Stimulated activated CD4-positive, alpha-beta T cell treated with anti-CD3 and anti-CD28 coated beads, Interleukin-1b, Interleukin-23, amount 100 ng/mL, for 1 hour (primary cell): ENCODE measurements at places on chromosomes 5 and 9.
A peak's percentile ranks its signal among the peaks of the same experiment; 100 is the strongest.

GRCh38 chr5:64742821-64743220 lies 25.7 kb downstream of the SREK1IP1 start:
- DNase-seq = no peak

- DNase-seq = no peak
Observed at GRCh38 chr9:87422999-87423398, 74.7 kb upstream of the DAPK1 start.

DNA sequence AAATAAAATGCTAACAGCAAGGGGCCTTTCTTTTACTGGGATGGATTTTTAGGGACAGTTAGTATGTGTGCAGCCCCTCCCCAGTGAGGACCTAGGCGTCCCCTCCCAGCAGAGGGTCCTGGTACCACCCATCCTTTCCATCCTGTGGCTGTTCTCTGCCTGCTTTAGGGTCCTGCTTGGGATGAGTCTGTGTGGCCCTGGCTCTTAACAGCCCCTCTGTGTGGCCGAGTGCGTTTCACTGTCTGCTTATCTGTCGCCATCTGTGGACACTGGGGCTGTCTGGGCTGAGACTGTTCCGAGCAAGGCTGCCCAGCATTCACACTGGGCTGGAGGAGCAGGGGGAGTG lies 17.0 kb downstream of the WNK2 start:
- DNase-seq = no peak

DNA sequence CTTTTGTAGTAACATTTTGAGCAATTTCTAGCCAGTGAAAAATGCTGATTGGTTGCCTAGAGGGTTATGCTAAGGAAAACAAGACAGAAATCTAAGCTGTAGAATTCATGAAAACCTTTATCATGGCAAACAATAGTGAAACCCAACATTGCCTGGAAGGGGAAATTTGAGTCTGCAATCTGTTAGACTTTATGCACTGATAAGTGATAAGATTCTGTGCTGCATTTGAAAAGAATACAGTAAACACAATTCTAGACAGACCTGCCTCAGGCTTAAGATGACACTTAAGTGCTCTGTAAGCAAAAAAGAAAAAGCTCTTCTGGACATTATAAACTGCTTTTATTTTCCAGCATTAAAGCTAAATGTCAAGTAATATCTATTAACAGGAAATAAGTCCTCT lies 519.3 kb downstream of the ISL1 start:
- no peak for DNase-seq

GRCh38 chr5:1519631-1520210 lies 4.0 kb downstream of the LPCAT1 start:
- DNase-seq = no peak

GRCh38 chr5:40594811-40595210 lies 84.9 kb upstream of the PTGER4 start:
- no peak for DNase-seq

- DNase-seq = no peak
Observed at GRCh38 chr5:95652849-95653248, 6.3 kb downstream of the RFESD start.

DNA sequence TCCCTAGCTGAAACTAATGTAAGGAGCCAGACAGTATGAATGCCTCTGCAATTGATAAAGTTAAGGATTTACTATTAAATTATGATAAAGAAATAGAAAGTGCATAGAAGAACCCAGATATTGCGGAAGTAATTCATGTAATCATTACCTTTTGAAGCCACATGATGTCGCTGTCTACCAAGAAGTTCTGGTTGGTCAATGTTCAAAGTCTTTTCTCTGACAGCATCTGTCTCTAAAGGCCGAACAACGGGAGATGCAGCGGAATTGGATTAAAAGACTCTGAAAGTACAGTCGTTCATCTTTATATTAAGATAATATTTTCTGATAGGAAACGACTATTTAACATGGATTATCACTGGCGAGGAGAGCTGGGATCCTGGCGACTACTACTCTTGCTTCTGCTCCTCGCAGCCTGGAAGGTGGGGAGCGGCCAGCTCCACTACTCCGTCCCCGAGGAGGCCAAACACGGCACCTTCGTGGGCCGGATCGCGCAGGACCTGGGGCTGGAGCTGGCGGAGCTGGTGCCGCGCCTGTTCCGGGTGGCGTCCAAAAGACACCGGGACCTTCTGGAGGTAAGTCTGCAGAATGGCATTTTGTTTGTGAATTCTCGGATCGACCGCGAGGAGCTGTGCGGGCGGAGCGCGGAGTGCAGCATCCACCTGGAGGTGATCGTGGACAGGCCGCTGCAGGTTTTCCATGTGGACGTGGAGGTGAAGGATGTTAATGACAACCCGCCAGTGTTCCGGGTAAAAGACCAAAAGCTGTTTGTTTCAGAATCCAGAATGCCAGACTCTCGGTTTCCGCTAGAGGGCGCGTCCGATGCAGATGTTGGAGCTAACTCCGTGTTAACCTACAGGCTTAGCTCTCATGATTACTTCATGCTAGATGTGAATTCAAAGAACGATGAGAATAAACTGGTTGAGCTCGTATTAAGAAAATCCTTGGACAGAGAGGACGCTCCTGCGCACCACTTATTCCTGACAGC lies at the start of gene PCDHA8:
Gene PCDHA8 (plus strand): TSS at position 210 of the 985 bp plus-strand sequence. CDS start 135 bp downstream, at position 345.
- DNase-seq = no peak

DNA sequence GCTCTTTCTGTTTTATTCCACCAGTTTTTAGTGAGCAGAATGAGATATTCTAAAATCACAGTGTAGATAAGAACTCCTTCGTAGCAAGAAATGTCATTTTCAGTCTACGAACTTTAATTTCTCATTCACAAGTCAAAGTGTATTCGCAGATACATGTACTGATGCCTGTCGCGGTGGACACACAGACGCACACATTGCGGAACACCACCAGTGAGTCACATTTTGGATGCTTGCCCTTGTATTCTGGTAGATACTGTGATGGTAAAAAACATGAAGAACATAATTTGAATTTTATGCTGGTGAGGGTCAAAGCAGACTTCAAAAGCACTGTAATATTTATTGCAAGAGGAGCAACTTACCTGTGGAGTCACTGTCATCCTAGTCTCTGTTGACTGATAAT lies 4.7 kb upstream of the C9orf57 start:
- no peak for DNase-seq

DNA sequence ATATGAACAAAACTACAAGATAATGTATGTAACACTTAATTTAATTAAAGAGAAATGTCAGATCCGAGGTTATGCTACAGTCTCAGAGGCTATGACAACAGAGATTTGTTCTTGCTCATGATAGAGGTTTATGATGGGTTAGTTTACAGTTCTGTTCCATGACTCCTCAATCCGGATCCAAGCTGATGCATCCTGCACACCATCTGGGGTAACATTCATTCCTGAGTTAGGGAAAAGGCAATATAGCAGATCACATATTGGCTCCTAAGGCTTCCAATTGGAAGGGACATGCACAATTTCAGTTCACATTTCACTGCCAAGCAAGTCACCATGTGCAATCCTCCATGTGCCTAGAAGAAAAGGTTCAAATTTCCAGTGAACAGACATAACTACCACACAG lies 40.4 kb downstream of the ABLIM3 start:
- DNase-seq = no peak

DNA sequence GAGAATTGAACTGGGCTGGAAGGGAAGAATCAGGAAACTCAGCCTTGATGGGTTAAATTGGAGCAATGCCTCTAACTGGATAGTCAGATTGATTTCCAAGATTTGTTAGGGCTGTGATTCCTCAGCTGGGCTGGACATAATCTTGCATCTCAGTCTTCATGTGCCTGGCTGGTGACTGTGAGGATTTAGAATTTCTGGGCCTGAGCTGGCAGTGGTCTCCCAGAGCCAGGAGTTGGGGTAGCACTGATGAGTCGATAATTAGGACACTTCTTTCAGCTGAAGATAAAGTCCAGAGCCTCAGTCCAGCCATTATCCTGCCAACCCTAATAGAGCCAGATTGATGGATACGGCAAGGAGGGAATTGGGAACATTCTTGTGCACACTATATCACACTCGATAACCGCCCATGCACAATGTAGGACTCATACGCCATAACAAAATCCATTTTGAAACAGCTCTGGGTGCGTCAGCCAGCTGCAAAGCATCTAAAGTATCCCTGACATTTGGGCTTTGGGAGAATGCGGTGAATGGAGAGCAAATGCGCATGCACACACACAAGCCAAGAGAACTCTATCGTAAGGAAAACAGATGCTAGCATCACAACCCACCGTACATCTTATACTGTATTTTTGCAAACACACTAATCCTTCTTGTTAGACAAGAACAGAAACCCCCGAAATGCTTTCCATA lies 405.1 kb upstream of the KLF4 start:
- no peak for DNase-seq

- DNase-seq = peak; percentile 71
Observed at GRCh38 chr5:170267431-170268152, 30.0 kb downstream of the LCP2 start.

GRCh38 chr5:173646692-173647091 lies 30.2 kb upstream of the BOD1 start:
- DNase-seq = no peak

- DNase-seq = no peak
Observed at GRCh38 chr9:70534471-70534870, 120.0 kb upstream of the KLF9 start.

DNA sequence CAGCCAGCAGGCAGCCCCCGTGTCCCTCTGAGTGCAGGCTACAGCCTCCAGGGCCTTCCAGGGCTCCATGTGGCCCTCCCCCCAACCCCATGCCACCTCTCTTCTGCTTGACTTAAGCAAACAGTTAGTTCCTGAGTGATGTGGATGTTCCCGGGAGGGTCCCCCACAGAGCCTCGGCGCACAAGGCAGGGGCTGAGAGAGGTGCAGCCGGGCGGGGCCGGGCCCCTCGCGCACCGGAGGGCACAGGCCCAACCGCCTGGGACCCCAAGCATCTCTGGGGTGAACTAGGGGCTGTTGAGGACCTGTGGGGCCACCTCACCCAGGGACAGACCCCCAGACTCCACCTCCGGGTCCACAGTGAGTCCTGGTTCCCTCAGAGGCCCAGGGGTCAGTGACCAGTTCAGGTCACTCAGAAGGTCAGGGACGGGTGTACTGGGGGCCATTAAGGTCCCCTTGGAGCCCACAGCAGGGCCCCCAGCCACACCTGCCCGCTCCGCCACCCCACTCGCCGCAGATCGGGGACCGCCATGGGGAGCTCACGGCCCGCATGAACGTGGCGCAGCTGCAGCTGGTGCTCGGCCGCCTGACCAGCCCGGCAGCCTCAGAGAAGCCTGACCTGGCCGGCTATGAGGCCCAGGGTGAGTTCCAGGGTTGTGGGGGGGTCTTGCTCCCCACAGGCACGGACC lies 13.2 kb downstream of the GPSM1 start:
- no peak for DNase-seq

DNA sequence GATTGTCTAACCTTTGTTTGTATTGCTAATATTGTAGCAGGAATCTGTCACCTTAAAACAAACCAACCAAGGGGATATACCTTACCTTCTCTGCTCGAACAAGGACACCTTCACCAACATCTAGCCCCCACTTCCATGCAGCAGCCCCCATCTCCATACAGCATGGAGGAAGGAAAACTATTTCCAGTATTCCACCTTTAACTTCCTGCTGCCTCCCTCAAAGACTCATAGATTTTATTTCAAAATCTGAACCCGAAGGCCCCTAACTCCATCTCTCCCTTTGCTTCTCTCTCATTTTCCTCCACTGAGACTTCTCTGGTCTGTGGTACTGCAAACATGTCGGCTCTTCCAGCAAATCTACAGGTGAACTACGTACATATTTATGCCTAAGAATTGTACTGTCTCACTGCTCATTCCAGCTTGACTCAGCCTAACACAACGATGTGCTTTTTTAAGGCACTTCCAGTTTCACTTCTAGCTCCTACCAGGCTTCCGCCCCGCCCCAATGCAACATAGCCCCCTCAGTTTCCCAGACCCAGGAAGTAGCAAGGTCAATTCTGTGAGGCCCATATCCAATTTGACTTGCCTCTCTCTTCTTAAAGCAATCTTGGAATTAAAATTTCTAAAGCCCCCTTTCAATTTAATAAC lies 70.7 kb upstream of the RNF38 start:
- DNase-seq = no peak

DNA sequence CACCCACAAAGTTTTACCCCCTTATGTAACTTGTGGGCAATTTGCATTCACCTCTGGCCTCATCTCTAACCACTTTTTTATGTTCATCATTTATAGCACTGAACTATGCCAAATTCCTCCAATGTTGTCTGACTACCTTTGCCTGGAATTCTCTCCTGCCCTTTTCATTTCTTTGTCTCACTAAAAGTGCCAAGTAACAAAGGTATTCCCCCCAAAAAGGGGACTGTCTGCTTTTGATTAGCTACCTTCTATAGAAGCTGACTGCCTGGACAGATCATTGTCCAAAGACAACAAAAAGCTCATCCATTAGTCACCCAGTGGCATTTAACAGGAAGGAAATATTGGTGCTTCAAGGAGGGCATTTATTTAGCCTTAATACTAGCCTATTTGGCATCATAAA lies 189.9 kb upstream of the VCAN start:
- DNase-seq = no peak

GRCh38 chr9:89874351-89875321 lies 269.8 kb downstream of the GADD45G start:
- no peak for DNase-seq

- no peak for DNase-seq
Observed at GRCh38 chr9:26112724-26113123, 434.5 kb upstream of the TUSC1 start.

DNA sequence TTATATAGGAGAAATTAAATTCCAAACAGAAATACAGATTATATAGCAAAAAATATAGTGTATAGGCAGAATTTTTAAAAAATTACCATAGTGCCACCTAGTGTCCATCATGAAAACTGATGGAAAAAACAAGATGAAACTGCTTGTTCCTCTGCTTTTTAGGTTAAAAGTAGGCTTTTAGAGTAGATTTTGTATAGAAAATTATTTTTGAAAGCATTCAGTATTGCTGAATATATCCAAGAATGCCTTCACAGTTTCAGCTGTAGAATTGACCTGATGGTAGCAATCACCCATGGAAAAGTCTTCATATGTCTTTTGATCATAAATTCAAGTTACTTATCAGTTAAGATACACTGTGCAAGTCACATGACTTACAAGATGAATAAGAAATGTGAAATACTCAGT lies 19.7 kb downstream of the RIOK2 start:
- DNase-seq = no peak

GRCh38 chr5:74412066-74412465 lies 228.5 kb downstream of the ENC1 start:
- no peak for DNase-seq

GRCh38 chr9:101737165-101737704 lies 1.2 kb downstream of the GRIN3A start:
- DNase-seq = no peak

- DNase-seq = no peak
Observed at GRCh38 chr5:126816649-126817048, 39.7 kb downstream of the LMNB1 start.

- no peak for DNase-seq
Observed at GRCh38 chr5:176550275-176550831, 1.2 kb downstream of the CDHR2 start.

- no peak for DNase-seq
Observed at GRCh38 chr5:149886060-149886459, 58.5 kb downstream of the PDE6A start.

DNA sequence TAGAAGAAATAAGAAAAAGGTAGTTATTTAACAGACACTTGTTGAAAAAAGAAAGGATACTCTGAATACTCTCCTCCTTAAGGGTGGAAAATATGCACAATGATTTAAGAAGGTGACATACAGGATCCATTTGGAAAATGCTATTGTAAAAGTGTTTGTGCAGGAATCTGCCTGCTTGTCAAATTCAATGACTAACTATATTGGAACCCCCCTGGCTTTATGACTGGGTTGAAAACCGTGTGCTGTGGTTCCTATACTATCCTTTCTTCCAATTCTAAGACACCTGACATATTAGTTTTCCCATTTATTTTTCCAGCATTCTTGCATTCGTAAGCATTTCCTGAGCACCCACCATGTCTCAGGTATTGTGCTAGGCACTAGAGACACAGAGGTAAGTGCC lies 220.0 kb downstream of the GLIS3 start:
- no peak for DNase-seq
